ENCODE measurements at places on chromosomes 2 and 18. TPM values are rescaled to one million over a fixed set of nuclear protein-coding genes. Genes with fewer than 3 reads are reported as not detected.

- H3K27me3 ChIP-seq: no peaks in the 10 kb centered on the region
- peaks cover 4% of the 10 kb centered on the region for H3K36me3 ChIP-seq
- no peak for DNase-seq
- H3K27ac ChIP-seq: no peak overlapping the region
- no peak overlapping the region for H3K4me3 ChIP-seq
- peaks cover 12% of the 10 kb centered on the region for H3K4me1 ChIP-seq
Observed at GRCh38 chr18:74797577-74798151, 200.0 kb downstream of the ZNF407 start.

DNA sequence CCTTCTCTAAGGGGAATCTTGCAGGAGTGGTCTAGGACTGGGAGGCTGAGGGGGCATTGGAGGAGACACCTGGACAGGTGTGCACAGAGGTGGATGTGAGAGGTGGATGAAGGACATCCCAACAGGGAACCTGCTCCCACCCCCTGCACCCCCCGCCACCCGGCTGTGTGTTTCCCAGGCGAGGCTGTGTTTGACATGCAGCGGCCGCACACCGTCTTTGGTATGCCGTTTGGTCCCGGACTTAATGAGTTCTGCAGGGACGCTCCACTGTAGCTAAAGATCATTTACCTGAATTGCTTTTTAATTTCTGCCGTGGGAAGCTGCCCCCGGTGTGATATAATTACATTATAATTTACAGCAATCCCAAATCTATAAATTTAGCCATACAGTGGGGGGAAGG, 87.3 kb downstream of the GLI2 start:
- H3K36me3 ChIP-seq: no peaks in the 10 kb centered on the region
- H3K27me3 ChIP-seq: no peaks in the 10 kb centered on the region
- H3K4me1 ChIP-seq: peaks cover 35% of the 10 kb centered on the region
- no peak overlapping the region for H3K4me3 ChIP-seq
- H3K27ac ChIP-seq: no peak overlapping the region
- no peak for DNase-seq

DNA sequence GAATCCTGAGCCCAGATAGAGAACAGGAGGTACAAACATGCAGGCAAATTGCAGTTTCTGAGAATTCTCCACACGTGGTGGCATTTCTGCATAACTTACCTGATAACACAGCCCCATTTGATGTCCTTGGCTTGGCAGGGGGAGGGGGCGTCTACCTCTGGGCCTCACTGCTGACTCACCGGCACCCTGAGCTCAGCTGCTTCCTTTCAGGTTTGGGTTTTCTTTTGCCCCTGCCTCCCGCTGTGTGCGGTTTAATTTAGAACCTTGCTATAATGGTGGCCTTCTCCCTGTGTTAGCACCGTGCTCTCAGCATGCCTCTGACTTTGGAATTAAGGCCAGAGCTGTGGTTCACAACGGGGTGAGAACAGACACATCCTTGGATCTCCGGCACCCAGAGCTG, 4.4 kb downstream of the CTIF start:
- H3K27me3 ChIP-seq: no peaks in the 10 kb centered on the region
- H3K4me1 ChIP-seq: peaks cover 5% of the 10 kb centered on the region
- no peak for DNase-seq
- no peaks in the 10 kb centered on the region for H3K36me3 ChIP-seq
- no peak overlapping the region for H3K27ac ChIP-seq
- no peak overlapping the region for H3K4me3 ChIP-seq

GRCh38 chr2:230770804-230771203, 58.2 kb downstream of the CAB39 start:
- no peak overlapping the region for H3K27ac ChIP-seq
- peaks cover 15% of the 10 kb centered on the region for H3K4me1 ChIP-seq
- H3K27me3 ChIP-seq: no peaks in the 10 kb centered on the region
- no peak overlapping the region for H3K4me3 ChIP-seq
- DNase-seq: no peak

DNA sequence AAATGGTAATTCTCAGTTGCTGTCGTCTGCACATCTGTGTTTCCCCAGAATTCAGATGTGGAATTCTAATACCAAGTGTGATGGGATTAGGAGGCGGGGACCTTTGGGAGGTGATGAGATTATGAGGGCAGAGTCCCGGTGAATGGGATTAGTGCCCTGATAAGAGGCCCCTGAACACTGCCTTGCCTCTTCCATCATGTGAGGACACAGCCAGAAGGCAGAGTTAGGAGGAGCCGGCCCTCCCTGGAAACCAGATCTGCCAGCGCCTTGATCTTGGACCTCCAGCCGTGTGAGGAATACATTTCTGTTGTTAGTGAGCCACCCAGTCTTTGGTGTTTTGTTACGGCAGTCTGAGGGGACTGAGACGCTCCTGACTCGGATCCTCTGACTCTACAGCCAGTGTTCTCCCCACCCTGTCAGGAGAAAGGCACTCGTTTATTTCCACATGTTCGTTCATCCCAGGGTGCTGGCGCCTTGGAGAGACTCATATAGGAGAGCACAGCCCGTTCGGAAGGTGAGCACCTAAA, 395.0 kb downstream of the ZNF516 start:
- no peak overlapping the region for H3K4me3 ChIP-seq
- no peaks in the 10 kb centered on the region for H3K27me3 ChIP-seq
- no peak overlapping the region for H3K27ac ChIP-seq
- no peak for DNase-seq
- H3K36me3 ChIP-seq: no peaks in the 10 kb centered on the region

DNA sequence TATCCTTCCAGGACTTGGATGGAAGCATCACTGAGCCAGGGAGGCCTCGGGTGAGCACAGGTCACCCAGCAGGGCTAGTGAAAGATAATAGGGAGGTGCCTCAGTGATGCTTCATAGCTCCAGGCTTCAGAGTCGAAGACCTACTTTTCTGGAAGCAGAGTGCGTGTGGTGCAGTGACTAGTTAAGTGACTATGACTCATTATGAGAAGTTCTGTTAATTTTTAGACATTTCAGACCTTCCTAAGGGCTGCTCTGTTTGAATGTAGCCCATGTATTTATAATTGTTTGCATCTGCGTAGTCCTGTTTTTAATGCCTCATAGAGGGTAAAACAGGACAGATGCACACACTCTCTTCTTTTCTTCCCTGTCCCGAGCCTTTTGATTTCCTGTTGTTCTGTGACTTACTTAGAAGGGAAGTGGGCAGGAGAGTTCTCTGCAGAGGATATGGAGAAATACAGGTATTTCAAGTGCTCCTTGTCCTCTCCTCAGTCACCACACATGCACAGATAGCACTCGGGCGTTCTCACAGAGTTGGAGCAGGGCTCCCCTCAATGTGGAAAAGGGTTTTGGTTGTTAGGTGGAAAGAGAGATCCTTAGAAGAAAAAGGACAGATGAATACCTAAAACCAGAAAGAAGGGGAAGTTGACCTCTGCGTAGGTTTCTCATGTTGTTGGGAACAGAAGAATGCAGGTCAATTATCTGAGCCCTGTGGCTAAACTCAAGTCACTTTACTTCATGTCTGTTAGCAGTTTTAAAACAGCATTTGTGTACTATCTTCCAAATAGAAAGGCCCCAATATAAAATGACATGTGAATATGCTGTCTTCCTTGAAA, 34.7 kb downstream of the RALB start:
- no peaks in the 10 kb centered on the region for H3K4me1 ChIP-seq
- H3K4me3 ChIP-seq: no peak overlapping the region
- no peaks in the 10 kb centered on the region for H3K27me3 ChIP-seq
- no peak for DNase-seq
- no peak overlapping the region for H3K27ac ChIP-seq

The INO80B gene
- 15.1 TPM for total RNA-seq

The AMER3 gene
- total RNA-seq: not detected

The SMARCAL1 gene
- 11.7 TPM for total RNA-seq

The FEV gene
- total RNA-seq: not detected

Measured in tibial nerve (tissue), 4 donors.